Stimulated activated CD8-positive, alpha-beta memory T cell treated with anti-CD3 and anti-CD28 coated beads, Interleukin-4, amount 100 ng/mL, for 4 hours (primary cell): ENCODE measurements at places on chromosomes 5 and 9.

DNA sequence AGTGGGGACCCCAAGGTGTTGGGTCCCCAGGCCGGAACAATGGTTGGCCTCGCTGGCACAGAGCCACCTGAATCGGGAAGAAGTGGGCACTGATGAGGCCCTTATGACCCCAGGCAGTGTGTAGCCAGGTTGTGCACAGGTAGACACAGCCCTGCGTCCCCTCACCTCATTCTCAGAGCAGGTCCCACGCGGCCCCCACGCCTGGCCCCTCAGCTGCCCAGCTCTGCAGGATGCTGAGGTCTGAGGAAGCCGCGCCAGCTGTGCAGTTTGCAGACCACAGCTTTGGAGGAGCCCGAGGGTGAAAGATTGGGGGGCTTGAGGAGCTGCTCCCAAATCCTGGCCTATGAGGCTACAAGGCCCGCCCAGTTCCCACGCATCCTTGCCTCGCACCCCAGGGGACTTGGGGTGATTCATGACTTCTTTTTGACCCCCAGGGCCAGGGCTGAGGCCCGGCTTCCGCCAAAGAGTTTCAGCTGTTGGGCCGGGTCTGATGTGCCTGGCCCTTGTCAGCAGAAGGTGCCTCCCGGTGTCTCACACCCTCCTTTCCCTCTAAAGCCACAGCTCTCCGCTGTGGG lies 87.8 kb upstream of the PHYKPL start:
- no peak for DNase-seq

GRCh38 chr9:20508242-20508641 lies 114.1 kb downstream of the MLLT3 start:
- no peak for DNase-seq

- DNase-seq: no peak
Observed at GRCh38 chr5:180869587-180869986, 8.5 kb upstream of the ZFP62 start.

DNA sequence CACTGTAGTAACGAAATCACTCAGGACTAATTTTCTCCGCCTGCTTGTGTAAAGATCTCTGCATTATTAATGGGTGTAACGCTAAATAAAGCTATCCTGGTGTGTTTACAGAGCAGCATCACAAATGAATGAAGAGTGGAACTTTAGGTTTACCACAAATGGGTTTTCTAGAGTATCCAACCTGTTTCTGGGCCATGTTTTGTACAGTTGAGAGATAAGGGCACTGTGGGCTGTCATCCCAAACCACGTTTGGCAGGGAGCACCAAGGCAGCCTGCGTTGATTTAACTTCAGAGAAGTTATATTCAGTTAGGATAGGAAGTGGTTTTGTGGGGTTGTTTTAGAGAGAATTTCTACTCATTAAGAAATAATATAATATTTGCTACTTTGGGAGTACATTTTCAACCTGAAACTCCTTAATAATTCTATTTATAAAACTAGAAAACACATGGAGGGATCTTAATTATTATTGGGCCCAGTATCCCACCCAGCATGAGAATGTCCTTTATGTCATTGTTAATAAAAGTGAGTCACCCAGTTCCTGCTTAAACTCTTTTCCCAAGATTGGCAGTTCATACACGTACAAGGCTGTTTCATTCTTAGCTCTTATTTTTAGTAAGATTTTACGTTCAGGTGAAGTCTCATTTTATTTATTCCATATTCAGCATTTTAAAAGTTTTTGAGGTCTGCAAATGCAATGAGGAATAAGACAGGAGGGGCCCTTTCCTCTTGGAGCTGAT lies 8.0 kb downstream of the KCNN2 start:
- DNase-seq: no peak

DNA sequence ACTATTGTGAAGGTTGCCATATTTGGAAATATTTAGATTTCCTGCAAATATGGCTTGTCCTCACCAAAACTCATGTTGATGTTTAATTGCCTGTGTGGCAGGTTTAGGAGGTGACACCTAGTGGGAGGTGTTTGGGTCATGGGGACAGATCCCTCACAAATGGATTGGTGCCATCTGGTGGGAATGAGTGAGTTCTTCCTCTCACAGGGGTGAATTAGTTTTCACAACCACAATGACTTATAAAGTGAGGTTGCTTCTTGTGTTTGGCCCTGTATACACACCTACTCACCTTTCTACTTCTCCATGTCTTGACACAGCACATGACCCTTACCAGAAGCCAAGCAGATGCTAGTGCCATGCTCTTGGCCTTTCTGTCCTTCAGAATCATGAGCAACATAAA lies 41.1 kb downstream of the ISOC1 start:
- DNase-seq: no peak

DNA sequence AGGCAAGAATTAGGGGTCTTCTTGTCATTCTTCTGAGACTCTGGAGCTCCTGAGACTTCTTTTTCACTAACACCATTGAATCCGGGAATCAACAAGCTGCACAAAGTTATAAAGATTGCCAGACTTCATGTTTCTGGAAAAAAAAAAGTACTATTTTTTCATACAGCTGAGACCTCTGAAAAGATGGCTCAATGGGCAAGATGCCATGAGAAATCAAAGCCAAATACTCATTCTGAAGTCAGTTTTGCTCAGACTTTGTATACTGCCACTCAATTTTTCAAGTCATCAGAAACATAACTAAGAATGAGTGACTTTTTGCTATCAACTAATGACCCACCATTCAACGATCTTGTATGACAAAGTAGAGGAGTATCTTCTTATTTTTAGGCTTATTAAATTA lies 512.0 kb downstream of the RAB3C start:
- DNase-seq: no peak

DNA sequence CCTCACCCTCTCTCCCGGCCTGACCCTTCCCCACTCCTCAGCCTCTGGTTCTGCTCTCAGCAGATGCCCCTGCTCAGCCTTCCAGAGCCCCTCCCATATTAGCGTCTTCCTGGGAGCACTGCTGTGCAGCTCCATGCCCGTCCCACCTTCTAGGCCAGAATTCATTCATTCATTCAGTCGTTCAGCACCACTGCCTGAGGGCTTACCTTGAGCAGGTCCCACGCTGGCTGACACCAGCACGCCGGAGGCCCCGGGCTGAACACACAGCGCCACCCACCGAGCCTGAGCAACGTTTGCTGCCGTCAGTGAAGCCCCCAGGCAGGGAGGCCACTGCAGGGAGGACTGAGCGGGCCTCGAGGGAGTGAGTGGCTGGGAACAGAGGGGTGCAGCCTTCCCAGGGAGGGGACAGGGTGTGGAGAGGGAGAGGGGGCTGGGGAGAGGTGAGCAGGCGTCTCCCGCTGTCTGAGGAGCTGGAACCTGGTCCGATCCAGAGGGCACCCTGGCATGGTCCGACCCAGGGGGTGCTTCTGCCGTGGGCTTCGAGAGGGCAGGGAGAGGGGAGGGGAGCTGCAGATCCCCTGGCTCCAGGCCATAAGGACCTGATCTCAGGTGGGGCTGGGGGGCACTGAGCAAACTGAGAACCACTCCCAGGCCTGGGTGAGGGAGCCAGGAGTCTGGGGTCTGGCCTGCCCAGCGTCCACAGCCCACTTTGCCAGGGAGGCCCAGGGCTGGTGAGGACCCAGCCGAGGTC lies 98.8 kb upstream of the RAPGEF1 start:
- DNase-seq: no peak

DNA sequence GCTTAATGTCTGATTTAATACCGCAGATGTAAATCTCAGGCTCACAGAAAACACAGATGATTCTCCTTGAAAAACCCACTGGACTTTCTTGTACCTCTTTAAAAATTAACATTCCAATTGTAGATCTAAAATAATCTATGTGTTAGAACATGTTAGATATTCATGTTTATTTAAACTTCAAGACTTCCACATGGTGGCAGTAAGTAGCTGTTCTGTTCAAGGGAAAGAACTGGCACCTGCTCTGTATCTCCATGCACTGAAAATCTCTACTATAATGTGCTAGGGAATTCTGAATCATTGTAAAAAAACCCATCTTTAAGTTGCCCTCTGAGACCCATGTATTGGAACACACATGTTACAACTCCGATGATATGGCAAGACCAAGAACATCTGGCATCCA lies 366.9 kb downstream of the DMRTA1 start:
- no peak for DNase-seq

DNA sequence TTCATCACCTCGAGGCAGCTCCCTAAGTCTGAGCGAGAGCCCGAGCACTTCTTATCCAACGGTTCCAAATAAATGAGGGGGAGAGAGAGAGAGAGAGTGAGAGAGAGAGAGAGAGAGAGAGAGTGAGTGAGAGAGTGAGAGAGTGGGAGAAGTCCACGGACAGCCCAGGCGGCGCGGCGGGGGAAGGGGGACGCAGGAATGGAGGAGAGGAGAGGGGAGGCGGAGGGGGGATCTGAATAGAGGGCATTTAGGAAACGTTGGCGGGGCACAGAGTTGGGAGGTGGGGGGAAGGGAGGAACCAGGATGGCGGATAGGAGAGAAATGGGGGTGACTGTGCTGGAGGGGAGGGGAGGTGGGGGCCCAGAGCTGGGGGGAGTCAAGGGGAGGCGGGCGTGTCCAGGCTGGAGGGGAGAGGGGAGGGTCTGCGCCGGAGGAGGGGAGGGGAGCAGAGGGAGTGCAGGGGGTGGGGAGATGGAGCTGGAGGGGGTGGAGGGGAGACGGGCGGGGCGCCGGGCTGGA lies 398 bp upstream of the BASP1 start:
- DNase-seq: no peak

- DNase-seq: no peak
Observed at GRCh38 chr5:98349251-98349989, 424.0 kb upstream of the RGMB start.

- DNase-seq: no peak
Observed at GRCh38 chr9:90841213-90841612, 39.6 kb downstream of the SYK start.

GRCh38 chr5:84635235-84636055 lies 250.8 kb upstream of the EDIL3 start:
- no peak for DNase-seq

DNA sequence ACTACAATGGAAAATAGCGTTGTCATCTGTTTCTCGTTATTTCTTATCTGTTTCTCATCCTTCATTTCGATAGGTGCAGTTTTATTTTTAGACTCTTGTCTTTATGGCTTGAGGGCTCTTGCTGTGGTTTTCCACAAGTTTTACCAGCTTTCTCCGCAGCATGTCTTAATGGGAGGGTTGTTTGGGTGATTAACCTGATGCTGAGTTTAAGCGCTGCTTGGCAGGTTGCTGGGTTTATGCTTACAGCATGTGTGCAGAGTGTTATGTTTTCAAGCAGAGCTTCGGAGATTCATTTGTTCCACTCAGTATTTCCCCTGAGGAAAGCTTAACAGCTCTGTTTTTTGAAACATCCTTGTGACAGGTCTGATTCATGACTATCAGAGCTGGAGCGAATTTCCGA lies 154.0 kb downstream of the SLC12A2 start:
- no peak for DNase-seq

GRCh38 chr9:133158695-133159094 lies 5.0 kb downstream of the GBGT1 start:
- no peak for DNase-seq

- DNase-seq: no peak
Observed at GRCh38 chr5:132825834-132826391, 4.5 kb downstream of the SHROOM1 start.

- no peak for DNase-seq
Observed at GRCh38 chr5:93621327-93621798, 38.3 kb downstream of the NR2F1 start.

DNA sequence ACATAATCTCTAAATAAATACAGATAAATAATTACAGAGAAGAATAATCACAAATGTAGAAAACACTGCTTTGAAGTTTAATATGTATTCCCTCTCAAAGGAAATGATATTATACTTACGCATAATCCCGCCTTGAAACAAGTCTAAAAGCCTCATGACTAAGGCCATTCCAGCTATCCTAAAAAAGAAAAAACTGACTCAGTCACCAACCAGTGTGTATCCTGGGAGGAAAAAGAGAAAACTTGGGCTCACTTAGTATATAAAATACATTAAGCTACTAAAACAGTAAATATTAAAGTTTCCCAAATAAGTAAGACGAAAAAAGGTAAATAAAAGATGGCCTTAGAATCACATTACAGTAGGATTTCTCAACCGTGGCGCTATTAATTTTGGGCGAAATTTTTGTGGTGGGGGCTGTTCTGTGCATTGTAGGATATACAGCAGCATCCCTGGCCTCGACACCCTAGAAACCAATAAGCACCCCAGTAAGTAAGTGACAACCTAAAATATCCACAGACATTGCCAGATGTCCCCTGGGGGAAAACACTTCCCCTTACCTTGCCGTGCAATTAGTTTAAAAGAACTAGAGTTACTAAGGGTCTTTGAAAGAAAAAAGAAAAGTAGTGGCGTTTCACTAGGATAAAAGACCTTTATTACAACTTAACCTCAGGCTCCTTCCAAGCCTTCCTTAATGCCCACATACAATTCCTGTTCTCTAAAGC lies 1.1 kb downstream of the HSPA9 start:
- no peak for DNase-seq

GRCh38 chr5:73431204-73431851 lies 17.2 kb downstream of the FOXD1 start:
- DNase-seq: no peak

- DNase-seq: no peak
Observed at GRCh38 chr9:35102465-35102768, 514 bp downstream of the STOML2 start.

GRCh38 chr9:84271531-84271900 lies 69.0 kb downstream of the SLC28A3 start:
- DNase-seq: no peak

- DNase-seq: no peak
Observed at GRCh38 chr5:124951661-124952060, 205.2 kb upstream of the ZNF608 start.

DNA sequence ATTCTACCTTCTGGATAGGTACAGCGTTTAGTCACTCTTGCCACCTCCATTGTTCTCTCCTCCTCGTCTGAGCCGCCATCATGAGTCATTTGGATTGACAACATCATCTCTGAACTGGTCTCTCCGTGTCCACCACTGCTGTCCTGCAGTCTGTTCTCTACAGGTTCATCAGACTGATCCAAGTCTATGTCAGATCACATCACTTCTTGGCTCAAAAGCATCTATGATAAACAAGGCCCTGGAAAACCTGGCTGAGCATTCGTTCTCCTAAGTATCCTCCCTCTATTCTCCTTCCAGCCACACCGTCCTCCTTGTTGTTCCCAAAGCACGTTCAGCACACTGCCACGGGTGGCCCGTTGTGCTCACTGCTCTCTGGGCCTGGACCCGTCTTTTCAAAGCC lies 50.5 kb downstream of the CTNND2 start:
- no peak for DNase-seq

GRCh38 chr9:130949188-130950038 lies 10.4 kb upstream of the FIBCD1 start:
- no peak for DNase-seq
